HepG2 (cell line): ENCODE measurements at places on chromosomes 16 and 17.

GRCh38 chr16:67923414-67924116, 8.1 kb downstream of the CTRL start:
- DNase-seq = no peak

GRCh38 chr17:80667462-80668277, 123.0 kb downstream of the RPTOR start:
- peak; percentile 91 for DNase-seq

- no peak for DNase-seq
These were observed 3.3 kb upstream of the CBLN1 start for GRCh38 chr16:49284962-49285361.

- no peak for DNase-seq
These were observed 140.8 kb downstream of the PRKCA start for GRCh38 chr17:66443166-66443565.

DNA sequence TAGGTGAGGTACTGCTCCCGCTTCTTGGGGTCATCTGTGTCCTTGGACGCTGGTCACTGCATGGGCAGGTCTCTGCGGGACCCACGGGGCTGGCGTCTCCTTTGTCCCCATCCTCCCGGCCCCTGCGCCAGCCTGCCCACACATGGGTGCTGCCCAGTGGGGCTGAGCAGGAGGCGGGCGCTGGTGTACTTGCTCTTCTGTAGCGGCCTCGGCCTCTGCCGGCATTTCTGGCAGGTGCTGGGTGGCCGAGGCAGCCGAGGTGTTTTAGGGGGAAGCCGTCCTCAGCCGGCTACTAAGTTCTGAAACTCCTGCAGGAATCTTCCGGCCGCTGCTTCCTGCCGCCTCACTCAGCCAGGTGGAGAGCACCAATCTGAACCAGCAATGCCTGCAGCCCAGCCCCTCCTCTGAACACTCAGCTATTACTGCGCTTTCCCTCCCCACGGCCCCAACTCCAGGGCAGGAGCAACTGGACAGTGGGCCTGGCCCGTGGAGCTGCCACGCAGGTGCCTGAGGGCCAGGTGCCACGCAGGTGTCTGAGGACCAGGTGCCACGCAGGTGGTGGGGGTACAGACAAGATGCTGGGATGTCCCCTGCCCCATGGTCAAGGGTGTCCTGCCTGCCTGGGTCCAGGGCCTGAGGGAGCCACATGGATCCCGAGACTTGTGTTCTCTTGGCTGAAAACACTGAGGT, 10.0 kb downstream of the DECR2 start:
- no peak for DNase-seq

DNA sequence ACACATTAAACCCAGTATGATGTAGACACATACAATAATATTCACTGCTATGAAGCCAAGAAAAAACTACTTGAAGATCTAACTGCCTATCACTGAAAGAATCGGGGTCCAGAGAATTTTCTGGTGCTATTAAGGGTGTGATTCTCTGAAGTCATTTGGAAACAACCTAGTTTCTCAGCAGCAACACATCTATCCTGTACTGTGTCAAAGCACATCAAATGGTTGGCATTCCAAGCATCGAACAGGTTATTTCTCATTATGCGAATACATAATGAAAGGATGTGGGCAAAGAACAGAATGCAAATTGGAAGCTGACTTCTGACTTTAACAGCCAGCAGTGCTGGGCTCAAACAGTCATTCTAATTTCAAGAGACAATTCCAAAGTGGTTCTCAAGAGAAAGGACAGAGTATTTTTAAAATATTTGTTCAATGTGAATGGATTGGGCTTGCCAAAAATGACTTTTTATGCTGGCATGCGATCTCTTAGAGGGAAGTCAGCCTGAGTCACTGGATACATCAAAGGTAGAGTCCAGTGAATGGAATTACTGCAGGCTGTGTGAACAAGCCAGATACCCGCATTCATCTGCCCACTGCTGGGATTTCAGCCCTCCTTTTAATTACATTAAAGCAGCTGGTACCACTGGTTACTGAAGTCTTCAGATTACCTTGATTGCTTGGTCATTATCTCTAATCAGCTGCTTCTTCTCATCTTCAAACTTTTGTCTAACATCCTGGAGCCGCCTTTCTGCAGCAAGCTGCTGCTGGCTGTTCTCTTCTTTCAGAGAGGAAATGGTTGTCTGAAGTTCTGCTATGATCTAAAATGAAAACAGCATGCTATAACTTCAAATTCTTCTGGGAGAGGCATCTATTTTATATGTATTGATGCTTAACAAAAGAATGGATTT, 181.2 kb upstream of the AXIN2 start:
- DNase-seq = peak; percentile 62

DNA sequence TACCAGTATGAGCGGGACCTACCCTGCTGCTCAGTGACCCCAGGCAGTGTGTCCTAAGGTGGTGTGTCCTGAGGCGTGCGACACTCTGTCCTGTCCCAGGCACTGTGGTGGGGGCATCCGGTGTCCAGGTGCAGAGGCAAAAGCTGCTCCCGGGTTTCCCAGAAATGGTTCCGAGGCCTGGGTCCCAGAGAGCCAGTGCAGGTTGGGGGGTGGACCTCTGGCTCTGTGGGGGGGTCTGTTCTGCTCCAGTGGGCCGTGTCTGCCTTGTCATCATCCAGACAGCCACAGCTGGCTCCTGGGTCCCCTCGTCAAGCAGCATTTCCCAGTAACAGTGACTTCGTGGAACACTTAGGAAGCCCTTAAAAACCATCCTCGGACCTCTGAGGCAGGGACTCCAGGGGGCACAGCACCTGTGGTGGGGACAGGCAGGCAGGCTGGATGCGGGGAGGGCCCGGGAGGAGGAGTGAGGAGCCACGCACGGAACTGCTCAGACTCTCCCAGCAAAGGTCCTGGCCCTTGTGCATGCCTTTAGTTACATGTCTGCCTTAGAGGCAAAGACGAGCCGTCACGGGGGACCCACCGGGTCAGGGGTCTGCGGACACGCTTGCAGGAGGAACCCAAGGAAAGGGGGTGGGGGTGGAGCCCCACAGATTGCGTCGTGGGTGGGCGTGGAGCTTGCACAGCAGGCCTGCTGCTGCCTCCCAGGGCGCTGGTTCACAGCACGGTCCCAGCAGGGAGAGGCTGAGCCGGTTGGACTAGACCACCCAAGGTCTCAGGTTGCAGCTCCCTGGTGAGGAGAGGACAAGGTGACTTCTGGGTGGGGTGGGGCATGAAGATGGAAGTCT, 5.6 kb downstream of the SLC16A3 start:
- no peak for DNase-seq

DNA sequence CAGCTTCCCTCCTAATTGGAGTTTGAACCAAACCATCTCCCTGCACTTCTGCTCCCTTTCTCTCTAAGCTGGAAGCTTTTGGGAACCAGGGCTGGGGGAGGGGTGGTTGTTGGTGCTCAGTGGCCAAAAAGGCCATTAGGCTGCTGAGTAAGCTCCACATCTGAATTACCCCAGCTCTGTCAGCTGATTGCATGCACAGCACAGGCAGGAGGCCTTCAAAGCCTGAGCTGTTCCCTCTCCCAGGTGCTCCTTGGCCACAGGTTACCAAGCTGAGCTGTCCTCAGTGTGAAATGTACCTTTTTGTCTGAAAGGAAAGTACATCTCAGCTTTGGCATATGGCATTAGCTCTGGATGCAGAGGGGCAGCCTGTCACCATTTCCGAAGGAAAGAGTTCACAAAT, 6.2 kb upstream of the TBKBP1 start:
- DNase-seq = no peak

DNA sequence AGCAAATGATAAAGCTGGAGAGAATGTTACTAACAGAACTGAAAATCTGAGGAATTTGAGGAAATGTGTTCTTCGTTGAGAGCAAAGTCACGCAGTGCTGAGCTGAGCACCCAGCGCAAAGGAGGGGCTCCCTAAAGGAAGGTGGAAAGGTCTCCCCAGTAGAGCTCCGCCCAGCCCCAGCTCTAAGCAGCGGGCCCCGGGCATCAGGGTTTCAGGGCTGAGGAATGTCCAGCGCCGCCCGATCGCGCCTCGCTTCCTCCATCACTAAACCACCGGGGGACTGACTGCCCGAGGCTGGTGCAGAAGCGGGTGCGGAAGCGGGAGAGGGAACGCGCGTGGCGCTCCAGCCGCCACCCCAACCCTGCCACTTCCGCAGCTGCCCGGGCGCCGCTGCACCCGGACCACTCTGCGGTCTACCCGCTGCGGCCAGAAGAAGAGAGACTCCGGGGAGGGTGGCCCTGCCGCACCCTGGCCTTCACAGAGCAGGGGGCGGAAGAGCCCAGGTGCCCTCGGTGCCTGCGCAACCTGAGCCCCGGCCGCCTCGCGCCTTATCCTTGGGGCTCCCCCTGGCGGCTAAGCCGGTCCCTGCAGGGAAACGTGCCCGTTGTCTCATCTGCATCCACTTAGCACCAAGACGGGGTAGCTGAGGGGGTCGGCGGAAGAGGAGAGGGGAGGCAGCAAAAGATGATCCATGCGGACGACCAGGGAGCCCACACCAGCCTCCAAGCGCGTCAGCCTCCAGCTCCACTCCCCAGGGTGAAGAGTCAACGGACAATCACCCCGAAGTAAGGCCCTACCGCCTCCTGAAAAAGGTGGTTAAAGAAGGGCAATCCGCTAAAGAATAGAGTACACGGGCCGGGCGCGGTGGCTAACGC, 12.4 kb upstream of the GUCY2D start:
- DNase-seq = peak; percentile 44

DNA sequence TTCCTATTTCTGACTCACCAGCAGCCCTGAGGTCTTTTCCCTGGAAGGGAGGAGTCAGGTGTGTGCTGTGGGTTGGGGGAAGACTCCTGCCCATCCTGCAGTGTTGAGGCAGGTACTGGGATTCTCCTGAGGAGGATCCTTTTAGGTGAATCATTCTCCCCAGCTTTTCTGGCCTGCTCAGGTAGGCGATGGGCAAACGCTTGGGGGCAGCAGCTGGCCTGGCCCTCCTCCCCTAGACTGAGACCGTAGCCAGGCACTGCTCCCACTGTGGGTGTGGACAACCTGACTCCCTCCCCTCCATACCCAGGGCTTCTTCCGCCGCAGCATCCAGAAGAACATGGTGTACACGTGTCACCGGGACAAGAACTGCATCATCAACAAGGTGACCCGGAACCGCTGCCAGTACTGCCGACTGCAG, 15.1 kb downstream of the GJD3 start:
- no peak for DNase-seq

GRCh38 chr16:79480056-79480455, 120.5 kb downstream of the MAF start:
- no peak for DNase-seq

- no peak for DNase-seq
These were observed 90.5 kb upstream of the MAF start for GRCh38 chr16:79691007-79691406.

DNA sequence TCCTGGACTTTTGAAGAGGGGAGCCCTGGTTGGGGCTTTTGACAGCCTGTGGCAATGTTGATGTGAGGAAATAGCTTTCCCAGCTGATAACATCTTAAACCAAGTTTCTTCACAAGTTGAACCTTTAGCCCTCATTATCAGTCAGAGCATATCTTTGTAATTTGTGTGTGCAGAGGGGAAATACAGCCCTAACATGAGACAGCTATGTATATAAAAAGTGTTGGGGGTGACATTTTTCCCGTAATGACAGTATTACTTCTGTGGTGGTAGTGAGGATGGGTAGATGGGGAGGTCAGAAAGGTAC, 221.1 kb downstream of the FTO start:
- DNase-seq = peak; percentile 74

DNA sequence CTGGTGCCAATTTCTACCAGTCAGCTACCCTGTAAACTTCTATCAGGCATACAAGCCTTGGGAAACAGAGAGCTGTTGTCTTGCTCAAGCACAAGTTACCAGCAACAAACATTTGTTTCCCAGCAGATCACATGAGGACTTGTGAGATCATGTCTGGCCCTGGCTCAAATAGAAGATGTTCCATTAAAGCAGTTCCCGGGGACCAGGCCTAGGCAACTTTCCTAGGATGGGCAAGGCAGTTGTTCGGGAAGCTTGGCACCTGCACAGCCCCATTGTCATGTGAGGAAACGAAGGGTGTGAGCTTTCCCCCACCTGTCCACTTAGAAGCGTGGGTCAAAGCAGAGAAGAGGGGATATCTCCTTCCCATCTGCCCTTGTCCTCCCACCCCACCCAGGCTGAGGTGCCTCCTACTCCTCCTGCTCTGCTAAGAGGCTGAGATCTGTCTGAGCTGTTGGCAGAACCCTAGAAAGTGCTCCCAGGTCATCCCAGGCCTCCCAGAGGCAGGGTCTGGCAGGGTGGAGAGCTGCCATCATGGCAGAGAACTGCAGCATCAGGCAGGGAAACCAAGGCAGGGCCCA, 11.2 kb upstream of the SLC47A2 start:
- DNase-seq = no peak

- peak; percentile 51 for DNase-seq
These were observed 138.7 kb upstream of the RPH3AL start for GRCh38 chr17:491086-492021.

- no peak for DNase-seq
These were observed 122.3 kb downstream of the DYNLRB2 start for GRCh38 chr16:80663078-80663477.

DNA sequence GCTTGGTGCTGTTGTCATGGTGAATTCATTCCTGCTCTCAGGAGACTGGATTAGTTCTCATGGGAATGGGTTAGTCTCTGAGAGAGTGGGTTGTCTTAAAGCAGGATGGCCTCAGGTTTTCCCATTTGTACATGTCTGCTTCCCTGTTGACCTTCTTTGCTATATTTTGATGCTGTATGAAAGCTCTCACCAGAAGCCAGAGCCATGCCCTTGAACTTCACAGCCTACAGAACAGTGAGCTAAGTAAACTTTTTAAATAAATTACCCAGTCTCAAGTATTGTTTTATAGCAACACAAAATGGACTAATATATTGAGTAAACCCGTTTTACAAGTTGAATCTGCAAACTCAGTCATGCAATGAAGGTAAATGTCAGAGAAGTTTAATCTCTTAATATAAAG, 66.8 kb downstream of the CDRT15 start:
- DNase-seq = no peak

DNA sequence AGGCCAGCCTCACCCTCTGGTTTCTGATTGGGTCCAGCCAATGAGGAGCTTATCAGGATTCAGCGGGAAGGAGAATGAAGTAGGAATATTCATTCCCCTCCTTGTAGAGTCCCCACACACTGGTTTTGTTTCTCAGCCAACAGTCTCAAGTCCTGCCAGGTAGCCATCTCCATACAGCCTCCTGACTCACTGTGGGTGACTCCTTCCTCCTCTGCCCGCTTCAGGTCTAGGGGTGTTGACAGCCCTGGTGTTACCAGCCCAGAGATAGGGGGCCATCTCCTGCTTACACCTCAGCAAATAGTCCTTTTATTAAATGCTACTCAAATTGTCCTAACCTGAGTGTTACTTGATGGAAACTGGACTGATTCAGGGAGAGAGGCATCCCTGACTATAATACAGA, 4.0 kb upstream of the MFAP4 start:
- no peak for DNase-seq
